ENCODE measurements at places on chromosomes 1 and 21. TPM values are rescaled to one million over a fixed set of nuclear protein-coding genes. Genes with fewer than 3 reads are reported as not detected.

KRTAP10-3 gene
- not detected for total RNA-seq

HCN3 gene
- 0.21 TPM for total RNA-seq

ADAMTS5 gene
- under 0.01 TPM for total RNA-seq

SIPA1L2 gene
- total RNA-seq = 2.4 TPM

TTLL10 gene
- total RNA-seq = 0.42 TPM

EXO1 gene
- 0.94 TPM for total RNA-seq

PCP4 gene
- not detected for total RNA-seq

IL23R gene
- 0.10 TPM for total RNA-seq

NHLH2 gene
- not detected for total RNA-seq

MARK1 gene
- under 0.01 TPM for total RNA-seq

All from mononuclear cell (primary cell).